Type B pancreatic cell (in vitro differentiated cells): ENCODE measurements at places on chromosomes 16 and 17. TPM values are rescaled to one million over a fixed set of nuclear protein-coding genes. Genes with fewer than 3 reads are reported as not detected.

DNA sequence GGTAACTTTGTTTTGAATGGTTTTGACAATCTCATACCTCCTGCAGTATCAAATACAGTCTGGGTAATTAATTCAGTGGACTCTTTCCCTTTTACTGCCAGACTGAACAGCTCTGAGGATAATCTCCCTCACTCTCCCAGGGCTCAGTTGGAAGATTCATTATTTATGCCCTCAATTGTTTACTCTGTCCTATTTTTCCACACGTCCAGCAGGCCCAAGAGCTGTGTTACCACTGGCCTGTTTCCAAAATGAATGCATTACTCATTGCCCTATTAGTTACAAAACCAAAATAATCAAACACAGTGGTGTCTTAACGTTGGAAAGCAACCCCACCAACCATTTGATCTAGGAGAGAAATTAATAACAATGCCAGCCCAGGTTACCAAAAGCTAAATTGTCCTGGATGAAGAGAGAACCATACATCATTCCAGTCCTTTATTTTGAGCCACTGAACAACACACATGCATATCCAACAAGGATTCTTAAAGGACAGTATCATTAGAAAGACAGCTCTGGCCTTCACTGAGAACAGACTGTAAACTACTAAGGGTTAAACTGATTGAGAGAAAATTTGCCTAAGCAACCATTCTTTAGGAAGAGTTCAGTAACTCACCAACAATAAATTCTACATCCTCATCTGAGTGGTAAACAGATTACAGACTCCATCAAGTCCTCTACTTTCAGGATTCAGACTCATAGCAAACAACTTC lies 34.5 kb downstream of the FAM222B start:
- H3K27ac ChIP-seq, result peak overlapping the region; percentile 84
- no peak for DNase-seq
- H3K36me3 ChIP-seq, result peaks cover 14% of the 10 kb centered on the region
- no peaks in the 10 kb centered on the region for H3K27me3 ChIP-seq

DNA sequence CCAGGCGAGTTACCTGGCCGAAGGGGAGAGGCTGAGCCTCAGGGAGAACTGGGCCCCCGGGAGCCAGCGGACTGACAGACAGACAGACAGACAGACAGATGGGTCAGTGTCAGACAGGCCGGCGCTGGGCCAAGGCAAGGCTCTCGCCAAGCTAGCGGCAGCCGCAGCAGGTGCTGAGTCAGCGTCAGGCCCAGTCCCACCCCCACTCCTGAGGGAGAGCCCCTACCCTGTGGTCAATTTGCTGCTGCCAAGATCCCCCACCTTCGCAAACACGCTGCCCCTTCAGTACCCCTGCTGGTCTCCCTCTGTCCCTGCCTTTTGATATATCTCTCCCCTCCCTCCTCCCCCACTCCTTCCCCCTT lies 1.5 kb downstream of the FGF11 start:
- peaks cover 5% of the 10 kb centered on the region for H3K36me3 ChIP-seq
- peak overlapping the region; percentile 86 for H3K27ac ChIP-seq
- H3K4me1 ChIP-seq, result peaks cover 29% of the 10 kb centered on the region
- no peak for DNase-seq
- peaks cover 65% of the 10 kb centered on the region for H3K27me3 ChIP-seq

- H3K4me1 ChIP-seq, result peaks cover 37% of the 10 kb centered on the region
- no peak overlapping the region for H3K27ac ChIP-seq
- DNase-seq, result no peak
Observed at GRCh38 chr17:43588121-43588520, 42.0 kb upstream of the ETV4 start.

DNA sequence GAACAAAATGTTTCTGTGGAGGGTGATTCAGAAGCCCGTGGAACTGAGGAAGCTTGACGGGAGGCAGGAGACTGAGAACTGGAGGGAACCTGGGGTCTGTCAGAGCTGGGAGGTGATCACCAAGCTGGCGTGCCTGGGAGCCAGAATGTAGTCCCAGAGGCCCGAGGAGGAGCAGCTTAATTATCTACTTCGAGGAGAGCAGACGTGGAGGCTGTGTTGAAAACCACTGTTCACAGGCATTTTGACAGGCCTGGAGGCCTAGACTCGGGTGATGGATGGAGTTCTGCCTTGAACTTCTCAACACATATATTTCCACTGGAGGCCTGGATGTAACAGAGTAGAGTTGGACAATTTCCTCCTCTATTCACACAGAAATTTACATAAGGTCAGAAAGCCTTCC lies 177.7 kb upstream of the SALL1 start:
- H3K36me3 ChIP-seq, result no peaks in the 10 kb centered on the region
- peaks cover 8% of the 10 kb centered on the region for H3K4me1 ChIP-seq
- peaks cover 21% of the 10 kb centered on the region for H3K27me3 ChIP-seq
- DNase-seq, result no peak
- no peak overlapping the region for H3K4me3 ChIP-seq

DNA sequence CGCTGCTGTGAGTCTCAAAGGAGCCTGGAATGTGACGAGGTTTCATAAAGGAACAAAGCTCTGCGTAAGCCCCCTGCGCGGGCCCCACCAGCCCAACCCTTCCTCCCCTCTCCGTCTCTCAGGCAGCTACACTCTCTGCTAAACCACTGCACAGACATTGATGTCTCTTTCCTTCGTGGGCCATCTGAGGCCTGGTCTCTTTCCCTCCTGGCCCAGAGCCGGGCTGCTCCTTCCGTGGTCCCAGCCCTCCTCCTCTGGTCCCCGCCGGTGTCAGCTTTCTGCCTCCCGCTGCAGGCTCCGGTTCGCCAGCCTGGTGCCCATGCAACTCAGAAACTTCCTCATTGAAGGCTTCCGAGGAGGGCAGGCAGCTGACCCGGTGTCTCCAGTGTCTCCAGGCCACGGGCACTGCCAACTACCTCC lies 7.4 kb downstream of the SCARF1 start:
- no peak for DNase-seq
- no peak overlapping the region for H3K4me3 ChIP-seq
- peaks cover 7% of the 10 kb centered on the region for H3K27me3 ChIP-seq

- peaks cover 45% of the 10 kb centered on the region for H3K4me1 ChIP-seq
- peak overlapping the region; percentile 73 for H3K4me3 ChIP-seq
- no peaks in the 10 kb centered on the region for H3K36me3 ChIP-seq
Observed at GRCh38 chr16:53043428-53043831, 9.3 kb downstream of the CHD9NB start.

DNA sequence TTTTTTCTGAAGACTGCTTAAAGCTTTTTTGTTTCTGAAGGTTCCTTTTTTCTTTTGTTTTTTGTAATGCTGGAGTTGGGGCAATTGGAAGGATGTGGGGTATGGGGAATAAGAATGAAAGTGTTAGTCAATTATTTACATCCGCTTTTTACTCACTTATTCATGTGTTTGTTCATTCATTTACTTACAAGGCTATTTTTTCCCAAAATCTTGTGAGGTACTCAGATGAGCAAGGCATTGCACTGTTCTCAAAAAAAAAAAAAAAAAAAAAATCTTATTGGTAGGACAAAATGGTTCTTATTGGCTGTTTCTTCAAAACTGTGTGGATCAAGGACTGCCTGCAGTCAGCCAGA lies 55.7 kb downstream of the PLD6 start:
- no peaks in the 10 kb centered on the region for H3K4me1 ChIP-seq
- no peak overlapping the region for H3K27ac ChIP-seq
- DNase-seq, result no peak
- no peaks in the 10 kb centered on the region for H3K27me3 ChIP-seq
- no peak overlapping the region for H3K4me3 ChIP-seq

The CBFB gene
- 48.8 and 77.1 TPM in 2 replicates for total RNA-seq

The KCNJ18 gene
- not detected in 2 replicates for total RNA-seq

The HSD11B2 gene
- 5.4 and 8.5 TPM in 2 replicates for total RNA-seq

The C16orf86 gene
- total RNA-seq, result 1.5 and 2.8 TPM in 2 replicates
